ENCODE measurements at places on chromosomes 1 and 21.

GRCh38 chr1:66982561-66983260 is 57.9 kb downstream of the MIER1 start:
- DNase-seq = no peak

DNA sequence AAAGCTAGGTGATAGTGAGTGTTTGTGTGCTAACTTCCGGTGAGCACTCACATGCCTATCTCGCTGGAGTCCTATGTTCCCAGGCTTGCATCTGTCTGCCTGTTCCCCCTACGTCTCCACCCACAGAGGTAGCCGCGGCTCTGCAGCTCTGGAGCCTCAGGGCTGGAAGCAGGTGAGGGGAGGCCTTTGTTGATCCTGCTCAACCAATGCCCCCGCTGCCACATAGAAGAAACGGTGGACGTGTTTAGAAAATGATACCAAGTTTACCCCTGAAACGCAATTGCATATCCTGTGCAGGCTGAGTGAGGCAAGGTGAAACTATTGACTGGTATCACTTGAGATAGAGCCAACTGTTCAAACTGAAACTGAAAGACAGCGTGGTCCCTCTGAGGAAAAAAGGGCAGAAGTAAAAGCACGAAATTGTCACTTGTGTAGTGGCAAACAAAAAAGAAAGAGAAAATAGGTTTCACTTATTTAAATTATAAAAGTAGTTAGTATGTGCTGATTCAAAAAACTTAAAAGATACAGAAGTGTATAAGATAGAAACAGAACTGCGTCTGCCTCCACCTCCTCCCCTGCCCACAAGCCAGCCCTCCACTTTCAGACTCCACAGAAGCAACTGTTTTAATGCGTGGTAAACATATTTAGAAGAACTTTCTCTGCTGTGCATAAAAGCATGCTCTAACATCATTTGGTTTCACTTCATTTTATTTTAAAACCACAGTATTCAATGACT is 38.6 kb upstream of the ETS2 start:
- DNase-seq = no peak

GRCh38 chr1:52571783-52572182 is 18.9 kb upstream of the TUT4 start:
- DNase-seq = no peak

DNA sequence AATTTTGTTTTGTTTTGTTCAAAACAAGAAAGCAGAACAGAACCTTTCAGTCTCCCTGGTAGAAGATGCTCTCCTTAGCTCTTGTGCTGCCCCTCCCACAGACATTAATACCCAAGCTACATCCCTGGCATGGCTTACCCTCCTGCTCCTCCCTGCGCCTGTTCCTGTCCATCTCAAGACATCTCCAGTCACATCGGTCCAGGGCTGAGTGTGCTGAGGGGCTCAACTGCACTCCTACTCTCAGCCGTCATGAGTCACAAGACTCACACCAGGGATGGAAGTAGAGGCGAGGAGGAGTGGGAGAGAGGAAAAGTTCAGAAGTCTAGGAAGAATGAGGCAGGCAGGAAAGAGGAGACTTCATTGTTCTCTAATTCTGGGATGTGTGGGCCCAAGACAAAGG is 9.2 kb upstream of the TACSTD2 start:
- DNase-seq = no peak

DNA sequence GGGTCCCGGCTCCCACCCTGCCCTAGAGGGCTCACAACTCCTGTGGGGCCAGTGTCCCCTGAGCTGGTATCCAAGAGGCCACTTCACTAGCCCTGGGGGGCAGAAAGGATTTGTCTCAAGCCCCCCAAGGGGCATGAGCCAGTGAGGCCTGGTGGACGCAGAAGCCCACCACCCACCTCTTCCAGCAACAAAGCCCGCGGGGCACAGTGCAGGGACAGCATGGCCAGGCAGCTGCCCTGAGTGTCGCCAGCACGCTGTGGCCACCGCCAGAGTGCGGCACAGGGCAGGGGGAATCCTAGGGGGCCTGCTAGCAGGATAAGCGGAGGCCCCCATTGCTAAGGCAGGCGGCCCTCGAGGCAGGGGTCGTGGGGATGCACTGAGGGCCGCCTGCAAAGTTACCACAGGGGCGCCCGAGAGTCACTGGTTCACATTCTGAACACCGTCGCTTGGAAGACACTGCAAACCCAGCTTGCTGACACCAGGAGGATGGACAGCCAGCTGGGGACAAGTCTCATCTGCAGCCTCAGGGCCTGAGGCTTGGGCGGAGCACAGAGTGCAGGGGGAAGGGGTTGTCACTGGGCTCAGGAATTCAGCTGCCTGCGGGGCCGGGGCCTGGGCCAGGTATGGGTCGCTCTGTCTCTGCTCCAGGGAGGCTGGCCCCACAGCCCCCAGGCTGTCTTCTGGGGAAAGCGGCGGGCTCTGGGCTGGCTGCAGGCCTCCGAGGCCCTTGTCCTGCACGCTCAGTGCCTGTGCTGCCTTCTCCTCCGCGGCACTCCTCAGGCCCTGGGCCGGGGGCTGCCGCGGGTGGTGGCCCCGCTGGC is 26.8 kb downstream of the SLC19A1 start:
- no peak for DNase-seq

- no peak for DNase-seq
These were observed 2.6 kb downstream of the CACNA1S start for GRCh38 chr1:201109651-201110050.

DNA sequence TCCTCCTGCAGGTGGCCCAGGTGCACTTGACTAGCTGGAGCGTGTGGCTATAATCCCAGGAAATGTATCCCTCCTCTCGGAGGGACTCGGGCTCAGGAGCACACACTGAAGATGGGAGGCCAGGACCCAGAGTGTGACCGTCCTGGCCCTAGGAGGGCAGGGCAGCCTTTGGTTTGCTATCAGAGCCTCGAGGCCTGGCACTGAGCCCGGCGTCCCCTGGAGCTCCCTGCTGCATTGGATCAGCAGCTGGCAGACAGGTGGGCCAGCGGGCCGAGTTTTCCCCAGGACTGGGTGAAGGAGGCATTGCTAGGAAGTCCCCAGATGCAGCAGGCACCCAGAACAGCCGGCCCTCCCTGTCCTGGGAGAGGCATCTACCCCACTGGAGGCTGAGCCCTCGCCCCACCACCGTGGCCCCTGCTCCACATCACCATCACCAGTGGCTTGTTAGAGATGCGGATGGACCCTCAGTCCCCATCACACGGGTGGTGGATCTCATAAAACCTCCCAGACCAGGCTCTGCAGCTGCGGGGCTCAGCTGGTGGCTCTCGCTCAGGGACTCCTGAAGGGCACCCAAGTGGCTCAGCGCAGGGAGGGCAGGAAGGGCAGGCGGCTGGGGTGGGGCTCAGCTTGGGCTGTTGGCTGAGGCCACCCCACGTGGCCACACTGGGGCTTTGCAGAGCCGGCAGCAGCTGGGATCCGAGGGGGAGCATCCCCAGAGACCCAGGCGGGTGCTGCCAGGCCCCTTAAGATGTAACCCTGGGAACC is 32.7 kb upstream of the POFUT2 start:
- no peak for DNase-seq

GRCh38 chr1:172726740-172727139 is 67.8 kb downstream of the FASLG start:
- DNase-seq = no peak

GRCh38 chr1:208275083-208275482 is 30.9 kb upstream of the PLXNA2 start:
- DNase-seq = no peak

DNA sequence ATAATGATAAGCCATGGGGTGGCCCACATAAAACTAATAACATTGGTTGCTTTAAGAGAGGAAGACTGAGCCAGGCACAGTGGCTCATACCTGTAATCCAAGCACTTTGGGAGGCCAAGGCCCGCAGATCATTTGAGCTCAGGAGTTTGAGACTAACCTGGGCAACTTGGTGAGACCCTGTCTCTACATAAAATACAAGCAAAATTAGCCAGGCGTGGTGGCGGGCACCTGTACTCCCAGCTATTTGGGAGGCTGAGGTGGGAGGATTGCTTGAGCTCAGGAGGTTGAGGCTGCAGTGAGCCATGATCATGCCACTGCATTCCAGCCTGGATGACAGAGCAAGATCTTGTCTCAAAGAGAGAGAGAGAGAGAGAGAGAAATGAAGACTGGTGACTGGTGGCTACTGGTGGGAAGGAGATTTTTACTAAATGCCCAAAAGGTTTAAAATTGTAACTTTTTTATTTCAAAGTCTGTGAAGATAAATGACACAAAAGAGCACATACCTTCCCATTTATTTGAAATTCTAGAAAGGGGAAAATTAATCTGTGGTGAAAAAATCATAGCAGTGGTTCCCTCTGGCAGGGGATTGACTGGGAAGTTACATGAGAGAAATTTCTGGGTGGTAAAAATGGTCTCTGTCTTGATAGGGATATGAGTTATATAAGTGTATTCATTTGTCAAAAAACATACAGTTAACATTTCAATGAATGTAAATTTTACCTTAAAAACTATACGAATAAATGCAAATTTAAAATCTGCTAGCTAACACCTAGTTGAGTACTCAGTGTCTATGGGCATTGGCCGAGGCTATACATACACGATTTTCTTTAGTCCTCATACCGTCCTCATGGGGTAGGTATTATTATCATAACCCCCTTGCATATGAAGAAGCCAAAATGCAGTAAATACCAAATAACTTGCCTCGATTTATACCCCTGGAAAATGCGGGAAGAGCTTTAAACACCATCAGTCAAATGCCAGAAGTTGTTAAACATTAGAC is 2.2 kb upstream of the NBPF1 start:
- DNase-seq = no peak

DNA sequence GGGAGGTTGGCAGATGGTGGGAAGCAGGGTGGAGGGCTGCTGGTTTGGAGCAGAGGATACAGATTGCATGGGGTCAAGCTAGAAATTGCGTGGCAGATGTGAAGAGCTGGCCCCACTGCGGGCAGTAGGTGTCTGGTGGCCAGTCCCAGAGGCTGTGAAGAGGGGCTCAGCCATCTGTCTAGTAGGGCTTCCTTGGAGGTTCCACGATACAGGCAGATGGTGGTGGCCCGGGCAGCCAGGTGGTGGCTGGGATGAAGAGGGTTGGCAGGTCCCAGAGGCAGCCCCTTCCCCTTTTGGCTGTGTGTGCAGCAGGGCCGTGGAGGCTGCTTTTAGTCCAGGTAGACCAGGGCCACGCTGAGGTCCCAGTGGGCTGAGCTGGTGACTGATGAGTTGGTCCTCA is 16.6 kb downstream of the PSEN2 start:
- no peak for DNase-seq

DNA sequence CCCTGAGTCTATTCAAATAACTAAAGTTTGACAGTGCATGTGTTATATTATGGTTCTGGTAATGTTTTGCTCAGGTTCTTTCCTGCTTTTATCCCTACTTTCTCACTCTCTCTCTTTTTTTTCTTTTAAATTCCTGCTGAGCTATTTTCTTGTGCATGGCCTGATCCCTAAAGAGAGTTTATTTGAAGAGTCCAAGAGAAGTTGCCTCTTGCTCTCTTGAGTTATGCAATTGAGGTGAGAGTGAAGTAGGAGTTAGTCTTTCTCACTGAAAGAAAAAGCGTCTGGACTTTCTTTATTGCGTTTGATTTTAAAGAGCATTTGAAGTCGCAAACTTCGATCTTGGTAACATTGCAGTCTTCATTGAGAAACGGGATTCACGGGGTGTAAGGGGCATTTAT is 136.2 kb upstream of the RAVER2 start:
- no peak for DNase-seq

GRCh38 chr1:206570529-206570928 is 41.7 kb downstream of the EIF2D start:
- DNase-seq = no peak

- DNase-seq = no peak
These were observed 1795.5 kb downstream of the MRPL39 start for GRCh38 chr21:23811805-23812204.

DNA sequence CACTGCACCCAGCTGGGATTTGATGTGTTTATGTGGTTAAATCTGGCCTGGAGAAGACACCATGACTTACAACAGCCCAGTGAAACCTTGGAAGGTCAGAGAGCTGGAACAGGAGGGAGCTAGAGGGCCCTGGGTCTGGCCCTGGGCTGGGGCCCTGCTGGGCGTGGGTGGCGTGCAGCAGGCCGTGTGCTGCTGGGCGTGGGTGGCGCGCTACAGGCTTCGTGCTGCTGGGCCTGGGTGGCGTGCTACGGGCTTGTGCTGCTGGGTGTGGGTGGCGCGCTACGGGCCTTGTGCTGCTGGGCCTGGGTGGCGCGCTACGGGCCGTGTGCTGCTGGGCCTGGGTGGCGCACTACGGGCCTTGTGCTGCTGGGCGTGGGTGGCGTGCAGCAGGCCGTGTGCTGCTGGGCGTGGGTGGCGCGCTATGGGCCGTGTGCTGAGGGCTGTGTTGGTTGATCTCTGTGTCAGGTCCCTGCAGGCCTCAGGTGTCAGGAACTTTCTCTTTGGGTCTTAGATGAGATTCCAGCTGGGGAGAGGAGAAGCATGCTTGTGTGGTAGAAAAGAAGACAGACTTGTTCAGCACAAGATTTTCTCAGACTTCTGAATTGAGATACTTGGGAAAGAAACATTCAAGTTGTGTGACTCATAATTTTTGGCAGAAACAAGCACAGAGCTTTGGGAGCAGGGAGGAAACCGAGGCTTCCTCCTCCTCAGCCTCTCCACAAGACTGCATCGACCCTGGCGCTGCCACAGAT is 66.0 kb downstream of the COL18A1 start:
- DNase-seq = no peak

DNA sequence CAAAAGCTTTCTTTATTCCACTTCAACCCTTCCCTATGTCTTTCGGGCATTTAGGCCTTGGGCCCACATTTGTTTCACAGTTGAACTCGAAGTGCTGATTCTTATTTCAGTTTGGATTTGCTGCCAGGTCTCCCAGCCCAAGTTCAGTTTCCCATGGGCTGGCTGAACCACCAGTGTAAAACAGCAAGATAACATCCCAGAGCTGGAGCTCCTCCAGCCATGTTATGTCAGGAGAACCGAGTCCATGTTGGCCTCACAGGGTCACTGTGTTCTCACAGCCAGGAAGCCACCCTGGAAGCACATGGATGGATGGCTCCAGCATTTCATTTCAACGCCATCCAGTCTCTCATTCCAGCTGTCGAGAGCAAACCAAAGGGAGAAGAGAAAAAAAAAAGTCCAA is 45.2 kb upstream of the RXRG start:
- DNase-seq = no peak

GRCh38 chr1:30936541-30937171 is 28.1 kb upstream of the SDC3 start:
- DNase-seq = no peak

All from amygdala (tissue), 56 donors.